ENCODE measurements at places on chromosomes 3 and 15.
A peak's percentile ranks its signal among the peaks of the same experiment; 100 is the strongest.

GRCh38 chr3:9721015-9721699 lies 10.4 kb upstream of the BRPF1 start:
- peak; percentile 59 for ATAC-seq

DNA sequence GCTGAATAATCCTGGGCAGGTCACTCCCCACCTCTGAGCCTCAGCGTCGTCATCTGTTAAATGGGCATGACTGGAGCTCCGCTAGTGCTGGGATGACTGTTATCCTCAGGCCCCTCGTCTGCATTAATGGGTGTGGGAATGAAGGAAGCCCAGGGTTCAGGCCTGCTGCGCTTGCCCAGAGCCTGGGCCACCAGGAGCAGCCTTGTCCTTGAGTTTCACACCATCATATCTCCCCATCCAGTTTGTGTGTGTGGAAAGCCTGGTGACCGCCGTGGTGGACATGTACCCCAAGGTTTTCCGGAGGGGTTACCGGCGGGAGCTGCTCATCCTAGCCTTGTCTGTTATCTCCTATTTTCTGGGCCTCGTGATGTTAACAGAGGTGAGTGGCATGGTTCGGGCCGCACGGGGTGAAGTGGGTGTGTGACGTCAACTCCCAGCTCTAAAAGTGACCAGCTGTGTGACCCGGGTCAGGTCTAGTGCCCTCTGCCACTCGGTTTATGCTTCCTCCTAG lies 63.5 kb upstream of the SLC6A1 start:
- ATAC-seq: no peak

GRCh38 chr3:173301647-173302046 lies 95.9 kb upstream of the NLGN1 start:
- no peak for ATAC-seq

GRCh38 chr3:187079090-187080022 lies 59.9 kb downstream of the RPL39L start:
- no peak for ATAC-seq

GRCh38 chr3:39096775-39097174 lies 10.7 kb downstream of the GORASP1 start:
- ATAC-seq: no peak

GRCh38 chr15:95887666-95888390 lies 442.7 kb upstream of the NR2F2 start:
- ATAC-seq: no peak

DNA sequence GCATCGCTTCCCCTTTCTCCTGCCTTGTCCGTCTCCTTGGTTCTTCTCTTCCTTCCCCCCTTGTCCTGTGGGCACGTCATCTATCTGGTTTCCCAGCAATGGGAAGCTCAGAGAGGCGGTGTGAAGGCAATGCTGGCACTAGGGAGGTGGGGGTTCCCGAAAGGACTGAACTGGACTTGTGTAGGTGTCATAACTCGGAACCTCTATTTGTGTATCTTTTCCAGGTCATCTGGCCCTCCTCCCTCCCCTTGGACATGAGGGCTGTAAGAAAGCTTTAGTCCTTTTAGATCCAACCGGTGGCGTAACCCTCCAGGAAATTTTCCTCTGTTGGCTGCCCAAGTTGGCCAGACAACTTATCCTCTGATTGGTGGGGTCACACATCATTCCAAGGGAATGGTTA lies 231.5 kb upstream of the TLE3 start:
- ATAC-seq: no peak

DNA sequence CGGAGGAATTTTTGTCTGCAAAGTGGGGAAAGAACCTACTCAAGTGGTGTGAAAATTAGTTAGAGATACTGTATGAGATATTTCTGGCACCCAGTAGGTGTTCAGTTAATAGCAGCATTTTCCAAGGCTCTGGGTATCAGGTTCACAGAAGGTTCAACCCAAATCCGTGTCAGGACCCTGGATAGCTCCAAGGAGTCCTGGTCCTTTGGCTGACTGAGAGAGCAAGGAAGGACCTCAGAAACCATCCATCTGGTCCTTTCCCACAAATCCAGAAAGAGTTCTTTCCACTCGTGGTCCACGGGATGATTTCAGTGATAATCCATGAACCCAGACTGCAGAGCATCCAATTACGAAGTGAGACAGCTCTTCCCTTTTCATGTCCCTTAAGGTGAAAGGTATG lies 51.4 kb downstream of the SLC6A11 start:
- ATAC-seq: no peak

DNA sequence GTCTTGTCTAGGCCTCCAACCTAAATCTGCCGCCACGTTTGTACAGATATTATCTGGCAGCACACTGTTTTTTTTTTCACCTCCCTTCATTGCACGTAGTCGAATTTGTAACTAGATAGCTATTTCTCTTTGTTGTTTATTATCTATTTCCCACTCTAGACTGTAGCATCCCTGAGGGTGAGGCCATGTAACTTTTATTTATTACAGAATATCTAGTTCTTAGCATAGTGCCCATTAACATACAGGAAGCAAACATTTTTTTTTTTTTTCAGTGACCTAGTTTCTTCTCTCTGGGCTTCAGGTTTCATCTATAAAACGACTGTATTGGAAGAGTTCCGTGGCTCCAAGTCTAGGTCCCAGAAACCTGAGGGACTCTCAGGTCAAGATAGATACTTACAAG lies 354.3 kb downstream of the FGF12 start:
- ATAC-seq: no peak

- no peak for ATAC-seq
These were observed 49.5 kb upstream of the STXBP5L start for GRCh38 chr3:120858521-120858920.

DNA sequence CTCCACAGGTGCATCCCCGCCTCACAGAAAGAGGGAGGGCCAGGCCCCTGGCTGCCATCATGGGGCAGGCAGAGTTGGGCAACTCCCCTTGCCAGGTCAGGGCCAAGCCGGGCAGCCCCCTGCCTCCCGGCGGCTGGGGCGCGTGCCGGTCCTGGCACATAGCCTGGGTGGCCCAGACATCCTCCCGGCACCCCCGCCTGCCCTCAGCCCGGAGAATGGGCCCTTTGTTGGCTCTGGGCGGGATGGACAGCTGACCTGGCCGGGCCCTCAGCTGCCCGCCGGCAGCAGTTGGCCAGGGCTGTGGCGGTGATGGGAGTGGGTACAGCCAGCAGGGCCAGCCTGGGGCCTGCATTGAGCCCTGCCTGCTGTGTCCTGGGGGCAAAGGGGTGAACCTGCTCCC lies 16.5 kb downstream of the PLXNA1 start:
- ATAC-seq: no peak

- no peak for ATAC-seq
These were observed 32.2 kb upstream of the MUC13 start for GRCh38 chr3:124966521-124967445.

GRCh38 chr3:37935756-37936666 lies 54.6 kb upstream of the VILL start:
- peak; percentile 91 for ATAC-seq

DNA sequence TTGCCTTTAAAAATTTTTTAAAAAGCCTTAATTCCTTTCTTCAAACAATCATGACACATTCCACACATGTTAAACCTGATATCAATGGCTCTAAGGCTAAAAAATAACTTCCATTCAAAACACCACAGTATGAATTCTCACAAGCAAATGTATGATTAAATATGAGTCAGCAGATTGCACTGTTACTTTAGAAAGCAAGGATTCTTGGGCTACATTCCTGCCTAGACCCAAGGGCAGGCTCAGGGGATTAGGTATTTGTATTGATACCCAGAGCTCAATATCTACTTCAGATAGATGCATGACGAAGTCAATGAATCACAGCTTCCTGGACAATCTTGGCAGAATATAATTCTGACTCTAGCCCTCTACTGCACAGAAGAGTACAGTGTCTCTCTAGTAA lies 65.7 kb downstream of the RARB start:
- ATAC-seq: peak; percentile 85

- no peak for ATAC-seq
These were observed 159.8 kb downstream of the B3GALNT1 start for GRCh38 chr3:160945336-160945735.

DNA sequence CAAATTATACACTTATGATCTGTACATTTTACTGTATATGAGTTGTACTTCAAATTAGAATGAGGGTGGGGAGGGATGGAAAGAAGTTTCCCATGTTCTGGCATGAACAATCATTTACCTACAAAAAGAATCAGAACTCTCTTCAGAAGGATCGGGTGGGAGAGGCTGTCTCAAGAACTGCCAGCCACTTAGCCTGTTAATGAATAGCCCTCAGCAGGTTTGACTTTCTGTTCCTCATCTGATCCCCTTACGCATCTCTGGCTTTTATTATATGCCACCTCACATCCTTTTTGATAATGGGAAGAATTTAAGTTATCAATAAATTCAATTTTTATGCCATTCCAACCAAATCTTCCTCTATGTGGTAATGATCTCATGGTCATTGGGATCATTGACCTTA lies 168.3 kb upstream of the TGFBR2 start:
- ATAC-seq: no peak

- no peak for ATAC-seq
These were observed 30.2 kb downstream of the NPTN start for GRCh38 chr15:73602992-73603391.

GRCh38 chr3:158074591-158074990 lies 31.6 kb downstream of the SHOX2 start:
- no peak for ATAC-seq

DNA sequence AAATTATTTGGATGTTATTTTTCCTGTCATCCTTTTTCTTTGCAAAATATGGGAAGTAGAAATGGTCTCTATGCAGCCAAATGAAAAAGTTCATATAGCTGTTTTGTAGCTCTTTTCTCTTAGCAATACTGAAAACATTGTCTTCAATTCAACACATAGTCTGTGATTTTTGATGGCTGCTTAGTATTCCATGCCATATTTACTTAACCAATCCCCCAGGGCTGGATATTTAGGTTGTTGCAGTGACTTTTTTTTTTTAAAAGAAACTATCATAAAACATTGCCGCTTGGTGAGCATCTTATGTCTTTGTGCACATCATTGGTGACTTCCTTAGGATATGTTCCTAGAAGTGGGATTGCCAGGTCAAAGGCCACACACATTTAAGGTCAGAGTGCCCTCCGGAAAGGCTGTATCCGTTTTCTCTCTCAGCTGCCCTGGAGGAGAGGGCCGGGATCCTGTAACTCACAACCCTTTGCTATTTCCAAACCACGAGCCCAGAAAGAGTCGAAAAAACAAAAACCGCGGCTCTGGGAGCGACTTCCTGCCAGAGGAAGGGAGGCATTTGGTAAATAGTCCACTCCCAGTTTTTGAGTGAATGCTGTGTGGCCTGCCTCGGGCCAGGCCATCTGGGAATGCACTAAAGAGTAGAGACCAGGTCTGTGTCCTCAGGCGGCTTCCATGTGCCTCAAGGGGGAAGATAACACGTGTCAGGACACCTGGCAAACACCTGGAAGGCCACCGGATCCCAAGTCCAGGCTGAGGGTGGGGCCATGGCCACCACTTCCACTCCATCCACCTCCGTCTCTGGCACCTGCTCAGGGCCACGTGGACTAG lies 41.9 kb downstream of the SMAD6 start:
- ATAC-seq: no peak

DNA sequence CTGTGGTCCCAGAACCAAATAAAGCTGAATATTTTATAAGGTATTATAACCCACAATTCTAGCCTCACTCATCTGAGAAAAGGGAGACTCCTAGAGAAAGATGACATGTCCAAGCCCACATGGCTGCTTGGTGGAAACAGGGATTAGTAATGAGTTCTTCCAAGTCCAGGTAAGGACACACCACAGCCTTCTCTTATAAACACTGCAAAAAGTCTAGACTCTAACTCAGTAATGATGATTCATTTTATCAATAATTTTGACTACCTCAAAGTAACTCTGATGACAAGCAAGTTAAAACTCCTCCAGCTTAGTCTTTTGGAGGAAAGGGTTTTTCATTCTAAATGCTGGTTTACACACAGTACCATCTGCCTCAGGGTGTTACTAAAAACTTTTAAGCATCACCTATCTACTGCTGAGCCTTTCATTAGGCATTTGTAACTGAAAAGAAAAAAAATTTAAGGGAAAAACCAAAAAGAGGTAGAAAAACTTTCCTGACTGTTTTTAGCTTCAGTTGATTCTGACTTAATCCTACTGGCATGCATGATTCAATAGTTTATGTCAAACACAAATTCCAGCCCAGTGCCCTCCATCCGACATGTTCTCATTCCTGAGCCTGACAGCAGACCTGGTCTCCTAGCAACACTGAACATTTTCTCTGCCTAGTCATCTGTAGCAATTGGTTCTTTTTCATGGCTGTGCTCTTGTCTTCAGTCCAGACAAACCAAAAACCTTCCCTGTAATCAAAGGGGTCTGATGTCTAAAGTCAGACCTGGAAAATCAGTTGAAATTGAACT lies 43.9 kb downstream of the P3H2 start:
- peak; percentile 98 for ATAC-seq

- ATAC-seq: no peak
These were observed 355.3 kb upstream of the RORA start for GRCh38 chr15:61584410-61584809.

GRCh38 chr15:38349251-38349650 lies 96.6 kb downstream of the SPRED1 start:
- ATAC-seq: no peak

- no peak for ATAC-seq
These were observed 177.5 kb downstream of the PGPEP1L start for GRCh38 chr15:98830034-98830634.

- ATAC-seq: no peak
These were observed 40.5 kb upstream of the LDHAL6B start for GRCh38 chr15:59166166-59166565.

GRCh38 chr15:50218291-50218690 lies 36.3 kb downstream of the SLC27A2 start:
- ATAC-seq: no peak

DNA sequence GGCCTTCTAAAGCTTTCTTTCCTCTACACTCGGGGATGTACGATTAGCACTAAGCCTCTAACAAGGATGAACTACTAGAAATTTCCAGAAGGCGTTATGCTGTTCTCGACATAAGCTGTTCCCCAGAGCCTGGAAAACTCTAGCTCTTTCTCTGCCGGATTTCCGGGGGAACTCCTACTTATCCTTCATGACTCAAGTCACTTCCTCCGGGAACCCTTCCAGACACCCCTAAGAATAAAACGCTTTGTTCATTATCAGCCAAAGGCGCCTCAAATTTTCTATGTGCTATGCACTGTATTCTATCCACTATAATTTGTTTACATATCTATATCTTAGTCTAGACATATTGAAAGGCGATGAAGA lies 455 bp upstream of the SNAP23 start:
- ATAC-seq: peak; percentile 11

- ATAC-seq: no peak
These were observed 6.1 kb upstream of the CMTM6 start for GRCh38 chr3:32508711-32509110.

DNA sequence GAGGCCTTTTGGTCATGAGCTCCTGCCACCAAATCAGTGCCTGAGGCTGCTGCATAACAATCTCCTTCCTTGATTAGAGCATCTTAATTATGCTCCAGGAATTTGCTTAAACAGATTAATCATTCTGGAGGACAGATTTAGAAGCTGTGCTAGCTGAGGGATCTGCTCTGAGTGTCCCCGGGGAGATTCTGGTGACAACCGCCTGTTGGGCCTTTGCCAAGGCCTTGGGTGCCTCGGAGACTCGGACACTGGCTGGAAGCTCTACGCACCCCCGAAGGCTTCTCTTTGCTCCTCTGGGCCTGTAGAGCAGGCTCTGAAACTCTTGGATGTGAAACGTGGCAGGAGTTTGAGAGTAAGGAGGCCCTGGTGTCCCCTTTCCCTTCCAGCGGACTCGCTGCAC lies 264.1 kb downstream of the CD47 start:
- no peak for ATAC-seq

Measured in SK-N-SH treated with all-trans-retinoic acid at 6 μM for 48 hours (cell line).